ENCODE measurements at places on chromosomes 12 and 14.

DNA sequence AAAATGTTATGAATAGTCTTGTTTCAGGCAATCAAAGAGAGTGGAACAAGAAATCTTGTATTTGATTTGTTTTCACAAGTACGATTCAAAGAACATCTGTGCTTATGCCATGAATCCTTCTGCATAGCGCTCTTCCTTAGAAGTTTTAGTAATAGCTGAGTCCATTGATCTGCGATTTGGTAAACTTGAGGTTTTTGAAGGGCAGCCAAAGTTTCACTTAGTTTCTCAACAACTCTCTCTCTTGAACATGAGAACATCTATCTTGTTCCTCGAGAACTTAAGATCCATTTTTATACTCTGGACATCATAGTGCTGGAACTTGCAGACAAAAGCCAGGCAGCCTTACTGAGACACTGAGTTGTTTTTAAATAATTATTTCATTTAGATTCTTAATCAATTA lies 96.2 kb upstream of the USP15 start:
- DNase-seq = no peak

DNA sequence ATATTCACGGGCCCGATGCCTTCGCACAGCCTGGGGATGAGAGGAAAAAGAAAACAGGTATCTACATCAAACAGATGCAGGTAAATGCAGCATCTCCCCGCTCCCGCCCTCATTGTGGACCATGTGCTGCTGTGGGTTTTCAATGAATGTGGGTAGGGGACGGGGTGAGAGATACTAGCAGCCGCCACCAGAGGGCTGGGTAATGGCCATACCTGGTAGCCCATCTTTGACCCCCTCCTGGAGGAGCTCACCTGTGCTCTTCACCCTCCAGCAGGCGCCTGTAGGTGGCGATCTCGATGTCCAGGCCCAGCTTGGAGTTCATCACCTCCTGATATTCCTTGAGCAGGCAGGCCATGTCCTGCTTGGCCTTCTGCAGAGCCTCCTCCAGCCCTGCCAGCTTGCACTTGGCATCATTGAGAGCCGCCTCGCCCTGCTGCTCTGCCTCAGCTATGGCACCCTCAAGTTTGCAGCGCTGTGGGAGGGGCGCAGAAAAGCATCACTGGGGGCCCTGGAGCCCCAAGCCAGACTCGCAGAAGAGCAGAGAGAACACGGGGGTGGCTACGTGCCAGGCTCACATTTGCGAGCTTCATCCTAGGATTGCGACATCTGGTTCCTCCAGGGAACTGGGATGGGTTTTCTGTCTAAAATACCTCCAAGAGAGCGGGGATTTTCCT lies 10.2 kb downstream of the KRT82 start:
- DNase-seq = peak; percentile 7

- no peak for DNase-seq
Measured at GRCh38 chr12:103814436-103814835, 26.6 kb downstream of the NT5DC3 start.

GRCh38 chr12:108148521-108149074 lies 19.5 kb downstream of the WSCD2 start:
- no peak for DNase-seq

DNA sequence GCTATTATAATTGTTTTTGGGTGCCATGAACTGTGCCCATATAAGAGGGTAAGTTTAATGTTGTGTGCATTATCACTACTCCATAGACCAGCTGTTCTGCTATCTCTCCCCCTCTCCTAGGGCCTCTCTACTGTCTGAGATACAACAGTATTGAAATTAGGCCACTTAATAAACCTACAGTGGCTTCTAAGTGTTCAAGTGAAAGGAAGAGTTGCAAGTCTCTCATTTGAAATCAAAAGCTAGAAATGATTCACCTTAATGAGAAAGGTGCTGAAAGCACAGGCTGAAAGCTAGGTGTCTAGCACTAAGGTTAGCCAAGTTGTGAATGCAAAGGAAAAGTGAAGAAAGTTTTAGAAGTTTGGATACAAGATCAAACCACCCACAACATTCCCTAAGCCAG lies 168.0 kb downstream of the SLC16A7 start:
- no peak for DNase-seq

DNA sequence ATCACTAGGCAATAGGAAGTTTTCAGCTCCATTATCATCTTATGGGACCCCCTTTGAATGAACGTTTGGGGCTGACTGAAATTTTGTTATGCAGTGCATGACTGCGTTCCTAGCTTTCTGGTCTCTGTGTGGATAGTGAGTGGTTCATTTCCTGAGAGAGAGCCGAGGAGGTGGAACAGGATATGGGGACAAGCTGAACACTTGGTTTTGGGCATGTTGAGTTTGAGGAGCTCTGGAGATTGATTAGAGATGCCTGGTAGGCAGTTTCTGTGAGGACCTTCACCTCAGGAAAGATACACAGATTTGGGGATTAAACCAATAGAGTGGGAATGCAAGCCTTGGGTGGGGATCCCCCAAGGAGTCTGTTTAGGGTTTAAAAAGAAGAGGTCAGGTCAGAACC lies 27.7 kb downstream of the TEAD4 start:
- DNase-seq = no peak

GRCh38 chr14:104009297-104009696 lies 67.0 kb upstream of the RD3L start:
- no peak for DNase-seq

- DNase-seq = peak; percentile 61
Measured at GRCh38 chr14:75132382-75133086, 5.7 kb upstream of the NEK9 start.

- DNase-seq = no peak
Measured at GRCh38 chr12:32788405-32788804, 32.7 kb upstream of the YARS2 start.

- DNase-seq = no peak
Measured at GRCh38 chr14:103735439-103735814, 19.8 kb downstream of the ZFYVE21 start.

DNA sequence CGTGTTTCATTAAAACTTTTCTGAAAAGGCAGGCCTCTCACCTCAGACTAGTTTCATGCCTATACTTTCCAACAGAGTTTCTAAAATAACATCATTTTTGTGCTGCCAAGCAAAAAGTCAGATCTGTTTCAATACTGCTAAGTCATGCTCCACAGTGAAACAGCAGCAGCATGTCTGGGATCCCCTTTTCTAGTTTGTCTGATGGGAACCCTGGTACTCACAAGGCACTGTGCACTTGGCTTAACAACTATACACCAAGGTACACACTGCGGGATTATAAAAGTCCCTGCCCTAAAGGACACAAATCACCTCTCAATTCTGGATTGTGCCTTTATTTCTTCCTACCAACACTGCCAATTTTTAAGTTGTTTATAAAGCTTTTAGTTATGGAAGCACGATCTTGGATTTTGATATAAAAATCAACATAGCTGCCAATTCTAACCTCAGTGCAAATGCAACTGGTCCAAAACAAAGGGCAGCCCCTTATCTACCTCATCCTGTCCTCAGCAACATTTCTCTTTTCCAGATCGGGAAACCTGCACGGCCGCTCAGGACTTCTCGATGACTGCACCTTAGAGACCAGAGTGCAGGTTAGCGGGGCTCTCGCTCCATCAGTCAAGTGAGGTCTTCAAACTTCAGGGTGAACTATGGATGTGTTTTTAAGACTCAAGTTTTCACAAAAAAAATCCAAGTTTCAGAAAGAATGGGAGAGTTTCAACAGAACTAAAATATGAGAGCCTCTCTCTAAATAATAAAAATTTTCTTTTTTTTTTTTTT lies 1.7 kb upstream of the EIF5 start:
- no peak for DNase-seq

GRCh38 chr14:101235335-101236103 lies 325.8 kb upstream of the DIO3 start:
- no peak for DNase-seq

DNA sequence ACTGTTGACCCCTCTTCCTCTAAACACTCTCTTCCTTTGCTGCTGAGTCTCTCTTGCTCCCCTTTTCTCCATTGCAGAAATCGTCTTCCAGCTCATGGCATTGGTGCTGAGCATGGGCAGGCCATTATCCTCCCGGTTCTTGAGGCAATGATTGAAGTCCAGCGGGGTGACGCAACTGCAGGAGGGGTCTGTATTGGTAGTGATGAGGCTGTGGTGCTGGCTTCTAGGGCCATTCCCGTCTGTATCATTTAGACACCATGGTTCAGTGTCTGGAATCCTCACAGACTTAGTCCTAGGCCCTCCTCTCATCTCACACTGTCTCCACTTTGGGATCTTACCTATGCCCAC lies 720 bp upstream of the SLC22A17 start:
- no peak for DNase-seq

- DNase-seq = no peak
Measured at GRCh38 chr14:75268633-75269550, 9.7 kb upstream of the FOS start.

GRCh38 chr12:121799156-121799841 lies 4.5 kb upstream of the SETD1B start:
- DNase-seq = peak; percentile 65

DNA sequence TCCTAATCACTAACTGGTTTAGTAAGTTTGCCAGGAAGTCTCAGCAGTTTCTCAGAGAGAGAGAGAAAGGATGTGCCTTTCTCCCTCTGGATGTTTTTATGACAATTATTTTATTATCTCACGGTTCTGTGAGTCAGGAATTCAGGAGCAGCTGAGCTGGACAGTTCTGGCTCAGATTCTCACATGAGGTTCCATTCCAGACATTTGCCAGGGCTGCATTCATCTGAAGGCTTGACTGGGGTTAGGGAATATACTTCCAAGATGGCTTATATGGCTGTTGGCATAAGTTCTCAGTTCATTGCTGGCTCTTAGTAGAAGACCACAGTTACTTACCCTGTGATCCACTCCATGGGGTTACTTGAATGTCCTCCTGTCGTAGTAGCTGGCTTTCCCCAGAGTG lies 101.2 kb upstream of the ATF7IP start:
- DNase-seq = no peak

- DNase-seq = no peak
Measured at GRCh38 chr14:76958980-76959710, 69.4 kb downstream of the IRF2BPL start.

DNA sequence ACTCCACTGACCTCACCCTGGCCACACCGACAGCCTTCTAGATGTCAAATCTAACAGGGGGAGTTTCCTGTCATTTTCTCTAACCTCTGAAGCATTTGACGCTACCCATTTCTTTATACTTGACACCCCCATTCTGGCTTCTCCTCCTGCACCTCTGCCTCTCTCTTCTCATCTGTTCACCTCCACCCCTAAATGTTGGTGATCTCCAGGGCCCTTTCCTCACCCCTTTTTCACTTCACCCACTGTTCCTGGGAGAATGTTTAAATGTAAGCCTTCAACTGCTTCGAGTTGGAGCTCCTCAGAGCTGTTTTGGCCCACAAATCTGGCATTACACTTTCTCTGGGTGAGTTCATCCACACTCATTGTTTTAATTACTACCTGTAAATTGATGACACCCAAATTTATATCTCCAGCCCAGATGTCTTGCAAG lies 452 bp upstream of the RABGGTA start:
- no peak for DNase-seq

DNA sequence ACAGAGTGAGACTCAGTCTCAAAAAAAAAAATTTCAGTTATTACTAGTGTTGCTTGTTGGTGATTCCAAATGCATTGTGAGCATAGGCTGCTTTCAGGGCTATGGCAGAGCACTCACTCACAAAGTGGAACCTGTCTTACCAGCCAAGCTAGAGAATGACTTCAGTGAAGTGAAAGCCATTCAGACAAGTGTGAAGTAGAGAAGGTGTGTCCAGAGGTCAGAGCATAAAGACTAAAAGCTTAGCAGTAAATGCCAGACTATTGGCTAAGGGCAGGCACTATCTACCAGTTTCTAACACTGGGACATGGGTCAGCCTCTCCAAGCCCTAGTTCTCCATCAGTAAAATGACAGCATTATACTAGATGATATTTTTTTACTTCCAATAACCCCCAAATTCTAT lies 12.7 kb downstream of the PPP1R36 start:
- DNase-seq = no peak

GRCh38 chr12:24664161-24664880 lies 284.6 kb downstream of the BCAT1 start:
- DNase-seq = no peak

DNA sequence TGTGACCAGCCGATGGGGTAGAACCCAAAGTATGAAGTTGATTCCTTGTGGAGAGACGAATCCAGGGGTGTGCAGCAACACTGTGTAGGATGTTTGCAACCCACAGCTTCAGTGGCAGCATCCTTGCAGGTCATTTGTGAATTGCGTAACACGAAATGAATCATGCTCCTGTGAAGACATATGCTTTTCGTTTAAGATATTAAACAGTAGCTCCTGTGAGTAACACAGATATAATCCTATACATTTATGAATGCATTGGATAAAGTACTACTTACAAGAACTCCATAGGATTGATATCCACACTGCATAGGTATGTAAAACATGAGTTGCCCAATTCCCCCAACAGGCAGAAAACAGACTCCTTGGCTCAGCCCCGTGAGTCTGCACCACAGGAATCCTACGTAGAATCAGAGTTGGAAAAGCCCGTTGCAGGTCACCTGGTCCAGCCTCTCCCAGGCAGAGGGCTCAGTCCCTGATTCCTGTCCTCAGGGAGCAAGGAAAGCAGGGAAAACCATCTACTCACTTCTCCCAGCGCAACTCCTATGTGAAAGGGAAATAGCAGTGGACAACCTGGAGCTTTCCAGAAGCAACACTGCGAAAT lies 75.8 kb downstream of the GPATCH2L start:
- no peak for DNase-seq

GRCh38 chr12:31524791-31525495 lies 66.0 kb downstream of the DENND5B start:
- DNase-seq = no peak

DNA sequence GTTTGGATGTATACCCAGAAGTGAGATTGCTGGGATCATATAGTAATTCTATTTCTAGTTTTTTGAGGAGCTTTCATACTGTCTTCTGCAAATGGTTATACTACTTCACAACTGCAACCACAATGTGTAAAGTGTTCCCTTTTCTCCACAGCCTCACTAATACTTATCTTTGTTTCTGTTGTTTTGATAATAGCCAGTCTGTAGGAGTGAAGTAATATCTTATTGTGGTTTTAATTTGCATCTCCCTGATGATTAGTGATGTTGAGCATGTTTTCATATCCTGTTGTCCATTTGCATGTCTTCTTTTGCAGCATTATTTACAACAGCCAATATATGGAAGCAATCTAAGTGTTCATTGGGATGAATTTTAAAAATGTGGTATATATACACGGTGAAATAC lies 29.9 kb downstream of the GABARAPL1 start:
- no peak for DNase-seq

GRCh38 chr12:110262442-110263388 lies 18.3 kb upstream of the ATP2A2 start:
- DNase-seq = no peak

GRCh38 chr12:124771462-124772288 lies 92.0 kb downstream of the SCARB1 start:
- DNase-seq = peak; percentile 83

Data from CD4-positive, alpha-beta T cell treated with Interleukin-6 for 4 hours (primary cell).